ENCODE measurements at places on chromosomes 3 and 15. TPM values are rescaled to one million over a fixed set of nuclear protein-coding genes. Genes with fewer than 3 reads are reported as not detected.

- no peak overlapping the region for H3K4me3 ChIP-seq
- no peak overlapping the region for H3K27ac ChIP-seq
- no peaks in the 10 kb centered on the region for H3K36me3 ChIP-seq
- DNase-seq, result no peak
These were observed 428.3 kb upstream of the ATP11B start for GRCh38 chr3:182364723-182365650.

DNA sequence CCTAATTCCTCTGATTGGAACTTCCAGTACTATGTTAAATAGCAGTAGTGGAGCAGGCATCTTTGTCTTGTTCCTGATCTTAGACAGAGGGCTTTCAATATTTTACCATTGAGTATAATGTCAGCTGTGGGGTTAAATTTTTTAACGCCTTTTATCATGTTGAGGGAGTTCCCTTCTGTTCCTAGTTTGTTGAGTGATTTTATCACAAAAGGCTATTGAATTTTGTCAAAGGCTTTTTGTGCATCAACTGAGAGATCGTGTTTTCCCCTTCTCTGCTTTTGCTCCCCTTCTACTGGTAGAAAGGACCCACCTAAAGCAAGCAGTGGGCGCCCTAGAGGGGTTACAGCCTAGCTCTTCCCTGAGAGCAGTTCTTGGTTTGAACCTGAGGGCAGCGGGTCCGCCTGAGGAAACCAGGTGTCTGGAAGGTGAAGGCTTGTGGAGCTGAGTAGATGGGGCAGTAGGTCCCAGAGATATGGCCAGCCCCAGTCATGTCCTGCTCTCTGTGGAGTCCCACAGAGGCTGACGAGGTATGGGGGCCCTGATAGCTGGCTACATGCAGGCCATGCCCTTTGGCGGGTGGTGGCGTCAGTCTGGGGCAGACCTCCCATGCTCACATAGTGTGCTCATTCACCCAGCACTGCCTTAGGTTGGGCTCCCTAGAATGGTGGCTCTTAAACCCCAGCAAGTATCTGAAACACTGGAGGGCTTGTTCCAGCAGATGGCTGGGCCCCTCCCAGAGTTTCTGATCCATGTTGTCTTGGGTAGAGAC, 11.3 kb downstream of the HDAC11 start:
- no peak overlapping the region for H3K4me3 ChIP-seq
- H3K36me3 ChIP-seq, result no peaks in the 10 kb centered on the region
- no peaks in the 10 kb centered on the region for H3K27me3 ChIP-seq
- no peak overlapping the region for H3K27ac ChIP-seq
- H3K4me1 ChIP-seq, result no peaks in the 10 kb centered on the region

TUSC7 gene
- total RNA-seq, result not detected

DNA sequence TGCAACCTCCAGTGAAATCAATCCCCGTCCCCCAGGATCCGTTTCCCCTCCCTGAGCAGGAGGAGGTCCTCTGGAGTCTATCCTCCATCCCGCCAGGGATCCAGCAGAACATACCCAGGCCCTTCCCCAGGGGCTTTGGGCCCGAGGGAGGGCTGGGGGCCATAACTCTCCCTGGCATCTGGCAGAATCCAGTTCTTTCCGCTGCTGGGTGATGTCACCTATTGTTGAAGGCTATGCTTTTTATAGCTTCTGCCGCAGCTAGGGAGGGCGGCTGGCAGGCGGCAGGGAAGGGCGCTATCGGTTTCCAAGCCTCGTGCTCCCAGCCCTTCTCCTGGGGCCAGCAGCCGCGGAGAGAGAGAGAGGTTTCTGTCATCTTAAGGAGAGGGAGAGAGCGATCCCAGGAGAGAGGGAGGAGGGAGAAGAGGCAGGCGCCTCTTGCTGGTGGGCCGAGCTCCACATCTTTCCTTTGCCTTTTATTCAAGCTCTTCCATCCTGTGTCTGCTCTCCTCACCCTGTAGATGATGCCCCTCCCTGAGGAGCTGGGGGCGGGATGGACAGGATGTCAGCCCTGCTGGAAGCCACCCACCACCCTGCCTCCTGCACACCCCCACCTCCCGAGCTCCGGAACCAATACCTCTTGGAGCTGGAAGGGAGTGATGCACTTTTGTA, 120.1 kb downstream of the ANP32A start:
- no peak for DNase-seq
- no peak overlapping the region for H3K27ac ChIP-seq
- no peaks in the 10 kb centered on the region for H3K36me3 ChIP-seq
- H3K4me1 ChIP-seq, result no peaks in the 10 kb centered on the region
- no peak overlapping the region for H3K4me3 ChIP-seq
- H3K27me3 ChIP-seq, result no peaks in the 10 kb centered on the region

DNA sequence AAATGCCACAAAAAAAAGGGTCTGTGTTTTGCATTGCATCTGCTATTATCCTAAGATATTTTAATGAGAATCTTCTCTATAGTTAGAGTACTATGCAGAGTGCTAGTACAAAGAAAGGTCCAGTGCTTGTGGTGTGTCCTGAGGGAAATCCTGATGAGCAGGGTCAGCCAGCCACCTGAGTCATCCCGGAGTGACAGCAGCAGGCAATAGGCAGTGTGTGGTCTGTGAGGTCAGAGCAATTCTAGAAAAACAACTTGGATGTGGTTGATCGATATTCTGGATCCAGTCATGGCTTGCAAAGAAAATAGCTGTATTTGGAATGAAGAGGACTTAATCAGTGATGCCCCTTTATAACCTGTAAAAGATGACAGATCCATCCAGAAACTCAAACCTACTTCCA, 119.2 kb downstream of the CTNNB1 start:
- H3K36me3 ChIP-seq, result no peaks in the 10 kb centered on the region
- H3K4me1 ChIP-seq, result no peaks in the 10 kb centered on the region
- DNase-seq, result no peak
- H3K4me3 ChIP-seq, result no peak overlapping the region
- no peak overlapping the region for H3K27ac ChIP-seq

- no peak overlapping the region for H3K27ac ChIP-seq
- H3K36me3 ChIP-seq, result no peaks in the 10 kb centered on the region
- no peak overlapping the region for H3K4me3 ChIP-seq
- DNase-seq, result no peak
These were observed 16.3 kb downstream of the SLC9A9 start for GRCh38 chr3:143831994-143832393.

FAN1 gene
- 25.9 TPM for total RNA-seq
